ENCODE measurements at places on chromosomes 2 and 18. TPM values are rescaled to one million over a fixed set of nuclear protein-coding genes. Genes with fewer than 3 reads are reported as not detected.

SLC4A3 gene
- 25.7 TPM for total RNA-seq

HOXD1 gene
- not detected for total RNA-seq

CDK15 gene
- 6.8 TPM for total RNA-seq

ABCG8 gene
- total RNA-seq, result not detected

CHRND gene
- not detected for total RNA-seq

LRP1B gene
- 1.7 TPM for total RNA-seq

RAB6C gene
- 0.16 TPM for total RNA-seq

STARD6 gene
- not detected for total RNA-seq

SLC11A1 gene
- 0.76 TPM for total RNA-seq

ASXL3 gene
- 36.7 TPM for total RNA-seq

NEB gene
- total RNA-seq, result 0.92 TPM

INPP5D gene
- 9.4 TPM for total RNA-seq

SGO2 gene
- total RNA-seq, result 9.2 TPM

MC5R gene
- total RNA-seq, result not detected

DSC3 gene
- total RNA-seq, result 29.1 TPM

CKAP2L gene
- 8.6 TPM for total RNA-seq

DAW1 gene
- not detected for total RNA-seq

SH3RF3 gene
- 2.5 TPM for total RNA-seq

RUFY4 gene
- total RNA-seq, result not detected

STAMBP gene
- total RNA-seq, result 34.5 TPM

ITSN2 gene
- total RNA-seq, result 19.6 TPM

SLC16A14 gene
- 10.1 TPM for total RNA-seq

PSTPIP2 gene
- total RNA-seq, result 10.6 TPM

ASB3 gene
- 36.6 TPM for total RNA-seq

COL6A3 gene
- 544 TPM for total RNA-seq

KCNF1 gene
- 0.83 TPM for total RNA-seq

TMEM169 gene
- total RNA-seq, result 0.71 TPM

ERFE gene
- 0.85 TPM for total RNA-seq

MLPH gene
- total RNA-seq, result 7.7 TPM

OXER1 gene
- 7.5 TPM for total RNA-seq

SP140 gene
- total RNA-seq, result 0.54 TPM

PDE1A gene
- 1.9 TPM for total RNA-seq

DSC2 gene
- 64.7 TPM for total RNA-seq

NOSTRIN gene
- total RNA-seq, result 0.90 TPM

LIPG gene
- total RNA-seq, result 25.7 TPM

ATP9B gene
- total RNA-seq, result 49.4 TPM

TIGD1 gene
- total RNA-seq, result 11.2 TPM

RNMT gene
- 52.5 TPM for total RNA-seq

EFEMP1 gene
- 42.8 TPM for total RNA-seq

COL5A2 gene
- total RNA-seq, result 438 TPM

AGAP1 gene
- 44.0 TPM for total RNA-seq

SRD5A2 gene
- total RNA-seq, result not detected

ABCB11 gene
- total RNA-seq, result 0.18 TPM

LBX2 gene
- 0.86 TPM for total RNA-seq

TP53I3 gene
- 40.2 TPM for total RNA-seq

SOX11 gene
- 46.2 TPM for total RNA-seq

CGREF1 gene
- 1.5 TPM for total RNA-seq

PAIP2B gene
- total RNA-seq, result 10.3 TPM

ACKR3 gene
- 78.7 TPM for total RNA-seq

CRYBA2 gene
- total RNA-seq, result not detected

THUMPD2 gene
- 13.8 TPM for total RNA-seq

CRYGC gene
- not detected for total RNA-seq

FRZB gene
- total RNA-seq, result 13.0 TPM

SUMO1 gene
- 113 TPM for total RNA-seq

SCN7A gene
- total RNA-seq, result 2.2 TPM

All from mesothelial cell of epicardium (in vitro differentiated cells).